ENCODE measurements at places on chromosomes 7 and 10.

GRCh38 chr7:28625432-28625831 lies 213.1 kb downstream of the CREB5 start:
- DNase-seq = no peak

DNA sequence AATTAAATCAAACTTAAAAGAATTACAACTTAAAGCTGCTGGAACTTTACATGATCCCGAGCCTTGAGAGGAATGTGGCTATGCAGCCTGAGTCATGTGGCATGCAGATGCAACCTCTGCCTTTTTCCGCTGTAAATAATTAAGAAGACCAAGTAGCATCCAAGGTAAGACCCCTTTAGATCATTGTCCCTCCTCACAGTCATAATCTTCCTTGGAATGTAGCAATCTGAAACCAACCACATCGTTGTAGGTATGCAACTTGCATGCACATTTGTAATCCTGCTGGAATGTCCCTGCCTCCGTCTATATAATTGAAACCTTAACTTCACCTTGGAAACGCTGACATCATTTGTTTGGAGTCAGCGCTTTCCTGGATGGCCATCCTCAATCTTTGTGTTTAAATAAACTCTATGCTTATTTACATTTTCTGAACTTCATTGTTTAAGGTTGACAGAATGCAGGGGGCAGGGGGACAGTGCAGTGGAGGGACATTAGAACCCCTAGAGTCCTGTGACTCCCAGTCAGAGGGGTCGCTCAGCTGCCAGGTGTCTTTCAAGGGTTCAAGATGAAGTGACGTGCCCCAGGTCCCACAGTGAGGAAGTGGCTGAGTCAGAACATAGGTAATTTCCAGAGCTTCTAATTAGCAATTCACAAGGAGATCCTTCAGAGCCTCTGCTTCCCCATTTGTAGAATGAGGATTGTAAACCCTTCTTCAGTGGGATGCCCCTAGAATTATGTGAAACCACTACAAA lies 110.7 kb downstream of the RALA start:
- DNase-seq = no peak

DNA sequence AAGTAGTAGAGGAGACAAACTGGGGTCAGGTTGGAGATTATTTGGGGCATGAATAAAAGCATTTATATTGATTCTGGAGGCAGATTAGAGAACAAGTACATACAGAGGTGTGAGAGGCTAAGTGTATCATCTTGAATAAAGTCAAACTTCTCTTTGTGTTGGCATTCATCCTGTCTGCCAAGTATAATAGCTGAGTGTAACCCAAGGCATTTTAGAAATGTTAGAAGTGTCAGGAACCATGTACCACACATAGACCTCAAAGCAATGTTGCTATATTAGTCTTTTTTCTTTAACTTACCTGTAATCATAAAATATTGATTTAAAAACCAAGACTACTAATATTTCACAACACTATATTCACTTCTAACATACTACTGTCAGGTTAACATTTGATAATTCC lies 56.2 kb upstream of the LRRTM3 start:
- no peak for DNase-seq

GRCh38 chr7:22842383-22842941 lies 19.8 kb upstream of the TOMM7 start:
- DNase-seq = no peak

DNA sequence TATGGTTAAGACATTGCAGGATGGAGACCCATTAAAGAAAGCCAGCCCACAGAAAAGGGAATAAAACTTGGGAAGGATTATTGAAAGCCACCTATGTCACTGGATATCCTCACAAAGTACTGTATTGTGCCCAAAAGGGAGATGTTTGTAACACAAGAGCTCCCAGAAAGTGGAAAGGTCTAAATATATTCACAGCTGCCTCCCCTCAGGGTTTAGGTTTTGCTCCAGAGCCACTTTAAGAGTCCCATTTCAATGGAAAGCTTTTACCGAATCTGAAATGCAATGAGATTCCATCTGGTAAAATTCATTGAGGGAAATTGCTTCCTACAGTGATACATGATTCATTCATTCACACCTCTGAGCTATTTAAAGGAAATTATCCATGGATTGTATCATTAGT lies 176.4 kb downstream of the XPNPEP1 start:
- no peak for DNase-seq

- DNase-seq = no peak
Observed at GRCh38 chr10:29470355-29470705, 164.4 kb downstream of the SVIL start.

GRCh38 chr10:129785536-129785981 lies 178.5 kb downstream of the EBF3 start:
- DNase-seq = peak; percentile 40

Measured in prostate gland (tissue), 2 donors.